ENCODE measurements at places on chromosomes 12 and 14.

- no peak for DNase-seq
Observed at GRCh38 chr12:25427337-25428249, 125.5 kb downstream of the LMNTD1 start.

- no peak for DNase-seq
Observed at GRCh38 chr12:39763071-39763889, 143.7 kb upstream of the ABCD2 start.

DNA sequence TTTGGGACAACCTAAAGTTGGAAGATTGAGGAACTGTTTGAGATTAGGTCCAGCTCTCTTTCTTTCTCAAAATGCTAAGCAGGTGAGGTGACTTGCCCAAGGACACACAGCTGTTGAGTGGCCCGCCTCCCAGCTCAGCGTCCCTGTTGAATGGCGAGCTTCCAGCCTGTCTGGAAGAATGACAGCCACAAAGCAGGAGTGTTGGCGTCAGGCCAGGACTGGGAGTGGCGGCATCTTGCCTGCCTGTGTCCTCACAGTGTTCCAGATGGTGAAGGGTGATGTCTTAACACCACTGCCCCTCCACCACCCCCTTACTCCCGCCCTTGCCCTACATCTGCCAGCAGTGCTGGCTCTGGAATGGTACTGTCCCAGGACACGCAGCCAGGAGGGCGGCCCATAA is 4.4 kb upstream of the CEBPE start:
- DNase-seq, result no peak

GRCh38 chr14:65482757-65483438 is 70.4 kb downstream of the FUT8 start:
- no peak for DNase-seq

DNA sequence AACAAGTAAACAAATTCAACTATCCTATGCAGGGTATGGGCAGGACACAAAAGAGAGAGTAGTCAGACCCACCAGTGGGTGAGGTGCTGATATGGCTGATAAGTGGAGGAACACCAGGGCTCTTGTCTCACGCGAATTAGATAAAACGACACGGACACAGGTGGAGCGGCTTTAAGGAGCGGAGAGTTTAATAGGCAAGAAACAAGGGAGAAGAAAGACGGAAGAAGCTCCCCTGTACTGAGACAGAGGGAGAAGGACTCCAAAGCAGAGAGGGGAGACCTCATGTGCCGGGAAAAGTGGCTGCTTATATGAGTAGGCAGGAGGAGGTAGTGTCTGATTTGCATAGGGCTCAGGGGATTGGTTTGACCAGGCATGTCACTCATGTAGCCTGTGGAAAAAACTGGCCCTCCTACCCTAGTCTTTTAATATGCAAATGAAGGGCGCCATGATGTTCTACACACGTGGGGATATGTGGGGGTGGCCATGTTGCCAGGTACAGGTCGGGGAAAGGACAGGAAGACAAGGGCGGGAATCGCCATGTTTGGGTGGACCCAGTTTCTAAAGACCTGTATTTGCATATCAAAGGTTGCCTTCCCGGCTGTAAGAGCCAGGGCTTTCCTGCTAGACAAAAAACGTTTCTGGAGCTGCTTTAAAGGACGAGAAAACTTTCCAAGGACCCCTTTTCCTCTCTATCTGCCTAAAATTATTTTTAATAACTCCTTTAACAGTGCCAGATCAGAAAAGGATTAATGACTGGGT is 28.8 kb downstream of the RPGRIP1 start:
- peak; percentile 82 for DNase-seq

- DNase-seq, result no peak
Observed at GRCh38 chr12:77954206-77954555, 123.5 kb downstream of the NAV3 start.

- no peak for DNase-seq
Observed at GRCh38 chr14:21501568-21501967, 9.6 kb downstream of the METTL3 start.

- DNase-seq, result no peak
Observed at GRCh38 chr14:96515731-96516130, 13.5 kb downstream of the PAPOLA start.

GRCh38 chr14:45253754-45254310 is 830 bp upstream of the MIS18BP1 start:
- no peak for DNase-seq

- no peak for DNase-seq
Observed at GRCh38 chr12:92108651-92109050, 37.0 kb downstream of the BTG1 start.

DNA sequence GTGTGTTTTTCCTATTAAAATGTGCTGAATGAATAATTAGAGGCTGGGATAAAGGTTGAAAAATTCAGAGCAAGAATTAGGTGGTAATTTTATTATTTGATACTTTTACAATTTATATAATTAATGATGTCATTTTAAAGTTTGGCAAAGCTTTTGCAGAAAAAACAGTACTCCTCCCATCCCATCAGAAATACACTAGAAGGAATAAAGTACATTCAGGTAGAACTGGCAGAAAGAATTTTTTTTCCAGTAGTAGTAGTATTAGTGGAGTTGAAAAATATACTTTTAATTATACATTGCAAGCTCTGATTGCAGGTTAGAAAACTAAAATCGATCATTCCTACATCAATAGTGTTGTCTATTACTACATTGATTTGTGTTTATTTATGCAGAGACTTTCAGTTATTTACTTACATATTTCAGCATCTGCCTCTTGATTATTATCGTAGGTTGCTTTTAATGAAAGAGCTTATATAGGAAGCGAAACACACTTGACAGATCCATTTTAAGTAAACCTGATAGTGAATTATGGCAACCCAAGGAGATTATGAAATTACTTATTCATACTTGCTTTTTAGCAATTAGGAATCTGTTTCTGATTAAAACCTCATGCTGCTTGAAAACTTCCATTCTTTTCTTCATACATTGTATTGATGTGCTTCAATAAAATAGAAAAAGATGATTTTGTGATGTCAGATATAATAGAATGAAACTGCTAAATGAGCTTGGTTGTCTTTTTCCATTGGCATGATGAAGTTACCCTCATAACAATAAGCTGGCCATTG is 10.1 kb downstream of the FOXG1 start:
- DNase-seq, result no peak

GRCh38 chr12:112798048-112798760 is 6.7 kb downstream of the RPH3A start:
- DNase-seq, result no peak

DNA sequence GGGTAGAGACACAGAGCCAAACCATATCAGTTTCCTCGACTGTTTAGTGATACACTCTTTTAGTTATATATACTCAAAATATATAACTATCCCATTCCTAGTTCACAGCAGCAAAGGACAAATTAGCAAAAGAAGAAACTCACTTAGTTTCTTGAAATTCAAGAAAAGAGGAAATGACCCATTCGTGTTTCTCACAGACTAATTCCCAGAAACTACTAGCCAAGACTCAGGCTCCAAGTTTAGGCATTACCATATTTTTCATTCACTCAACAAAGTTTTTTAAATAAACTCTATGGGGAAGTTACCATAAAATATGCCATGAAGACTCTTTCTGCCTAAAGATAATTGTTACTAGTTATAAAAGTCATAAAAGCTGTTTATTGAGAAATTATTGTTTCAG is 152.3 kb upstream of the DAAM1 start:
- no peak for DNase-seq

DNA sequence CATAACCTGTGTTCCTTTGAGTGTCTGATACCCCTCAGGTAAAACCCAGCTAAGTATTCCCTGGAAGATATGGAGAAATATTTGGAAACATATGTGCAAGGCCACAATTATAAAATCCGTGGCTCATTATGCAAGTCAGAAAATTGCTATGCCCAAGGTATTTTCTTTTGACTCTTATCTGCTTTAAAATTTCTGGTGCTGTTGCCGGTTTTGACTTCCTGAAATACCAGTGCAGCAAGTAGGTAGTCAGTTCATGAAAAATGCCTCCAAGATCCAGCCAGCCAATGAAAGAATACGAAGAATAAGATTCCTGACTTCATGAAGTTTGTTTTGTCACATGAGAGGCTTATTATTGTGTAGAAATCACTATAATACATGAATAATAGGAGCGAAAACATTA is 20.2 kb upstream of the FUT8 start:
- DNase-seq, result no peak

DNA sequence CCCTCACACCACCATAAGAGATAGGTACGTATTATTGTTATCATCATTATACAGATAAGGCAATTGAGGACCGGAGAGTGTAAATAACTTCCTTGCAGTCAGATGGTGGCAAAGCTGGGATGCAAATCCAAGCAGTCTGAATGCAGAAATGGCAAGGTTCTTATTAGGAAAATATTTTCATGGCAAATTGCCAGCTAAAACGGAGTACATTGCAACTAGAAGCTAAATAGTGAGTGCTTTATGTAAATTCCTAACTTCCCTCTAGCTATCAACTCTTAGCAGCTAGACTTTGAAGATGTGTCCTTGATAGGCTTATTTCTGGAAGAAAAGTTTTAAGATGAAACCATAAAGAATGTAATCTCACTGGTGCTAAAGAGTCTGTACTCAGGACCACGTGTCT is 323.9 kb upstream of the DIO2 start:
- no peak for DNase-seq

- DNase-seq, result no peak
Observed at GRCh38 chr14:84401631-84402030, 1128.3 kb upstream of the FLRT2 start.

GRCh38 chr12:2751686-2752085 is 43.1 kb upstream of the FKBP4 start:
- DNase-seq, result no peak

- no peak for DNase-seq
Observed at GRCh38 chr14:75906228-75906627, 75.6 kb downstream of the TGFB3 start.

GRCh38 chr12:47804171-47804570 is 15.5 kb downstream of the HDAC7 start:
- no peak for DNase-seq

DNA sequence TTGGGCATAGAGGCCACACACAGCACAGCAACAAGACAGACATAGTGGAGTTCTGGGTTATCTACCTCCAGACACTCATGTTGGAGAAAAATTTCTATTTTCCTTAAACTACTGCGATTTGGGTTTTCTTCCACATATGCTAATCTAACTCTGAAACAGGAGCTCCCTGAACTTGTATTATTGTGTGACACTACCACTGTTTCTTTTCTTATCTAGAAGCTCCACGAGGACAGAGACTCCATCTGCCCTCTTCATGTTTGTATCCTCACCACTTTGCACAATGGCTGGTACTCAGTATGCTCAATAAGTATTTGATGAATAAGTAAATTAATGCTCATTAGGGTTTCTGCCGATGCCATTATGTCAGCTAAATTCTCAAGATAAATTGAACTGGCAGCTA is 218.6 kb downstream of the PAX9 start:
- no peak for DNase-seq
